ENCODE measurements at places on chromosomes 6 and 20.

- peak; percentile 67 for ATAC-seq
Observed at GRCh38 chr6:75084872-75085381, 120.9 kb downstream of the COL12A1 start.

DNA sequence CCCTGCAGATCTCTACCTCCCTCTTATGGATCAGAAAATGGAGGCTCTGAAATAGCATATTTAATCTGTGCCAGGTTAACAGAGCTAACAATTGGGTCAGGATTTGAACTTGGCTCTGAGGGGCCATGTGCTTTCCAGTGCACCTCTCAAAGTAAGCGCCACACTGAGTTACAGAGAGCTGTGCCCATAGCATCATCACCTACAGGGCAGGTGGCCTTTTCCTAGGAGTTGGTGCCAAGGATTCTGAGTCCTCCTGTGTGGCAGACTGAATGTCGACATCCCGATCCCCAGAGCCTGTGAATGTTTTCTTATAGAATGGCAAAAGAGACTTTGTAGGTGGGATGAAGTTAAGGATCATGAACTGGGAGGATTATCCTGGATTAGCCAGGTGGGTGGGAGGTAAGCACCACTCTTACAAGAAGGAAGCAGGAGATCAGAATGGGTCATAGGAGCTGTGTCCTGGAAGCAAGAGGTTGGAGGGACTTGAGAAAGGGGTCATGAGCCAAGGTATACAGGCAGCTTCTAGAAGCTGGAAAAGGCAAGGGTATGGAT, 68.0 kb upstream of the TBC1D7 start:
- no peak for ATAC-seq

GRCh38 chr20:58719258-58719657, 26.7 kb downstream of the NPEPL1 start:
- ATAC-seq, result no peak

DNA sequence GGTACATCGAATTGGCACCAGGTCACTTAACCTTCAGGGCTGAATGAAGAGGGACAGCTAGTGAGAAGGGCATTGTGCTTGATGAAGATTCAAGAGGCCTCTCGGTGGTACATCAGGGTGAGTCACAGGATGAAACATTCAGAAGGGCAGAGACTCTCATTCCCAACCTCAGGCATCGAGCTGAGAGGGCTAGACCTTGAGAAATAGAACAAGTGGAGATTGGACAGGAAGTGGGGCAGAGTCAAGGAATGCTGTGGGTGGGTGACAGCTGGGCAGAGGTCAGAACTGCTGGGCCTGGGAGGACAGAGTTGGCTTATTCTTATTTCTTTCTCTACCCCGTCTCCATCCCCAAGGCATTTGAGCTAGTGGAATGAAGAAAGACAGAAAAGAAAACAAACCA, 126.0 kb downstream of the SCML4 start:
- ATAC-seq, result no peak

DNA sequence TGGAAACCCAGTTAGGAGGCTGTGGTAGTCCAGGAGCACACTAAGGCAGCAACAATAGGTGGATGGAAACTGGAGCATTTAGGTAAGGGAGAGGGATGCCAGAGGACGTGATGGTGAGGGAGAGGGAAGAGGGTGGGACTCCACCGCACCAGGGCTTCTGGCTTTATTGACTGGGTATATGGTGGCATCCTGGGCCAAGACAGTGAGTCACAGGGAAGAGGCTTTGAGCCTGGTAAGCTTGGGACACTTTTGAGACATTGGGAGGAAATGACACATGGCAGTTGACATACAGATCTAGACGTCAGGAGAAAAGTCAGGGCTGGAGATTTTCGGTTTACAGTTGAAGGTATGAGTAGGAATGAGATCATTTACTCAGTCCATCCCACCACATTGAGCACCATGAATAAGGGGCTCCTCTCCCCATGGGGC, 14.9 kb downstream of the NT5E start:
- peak; percentile 19 for ATAC-seq

DNA sequence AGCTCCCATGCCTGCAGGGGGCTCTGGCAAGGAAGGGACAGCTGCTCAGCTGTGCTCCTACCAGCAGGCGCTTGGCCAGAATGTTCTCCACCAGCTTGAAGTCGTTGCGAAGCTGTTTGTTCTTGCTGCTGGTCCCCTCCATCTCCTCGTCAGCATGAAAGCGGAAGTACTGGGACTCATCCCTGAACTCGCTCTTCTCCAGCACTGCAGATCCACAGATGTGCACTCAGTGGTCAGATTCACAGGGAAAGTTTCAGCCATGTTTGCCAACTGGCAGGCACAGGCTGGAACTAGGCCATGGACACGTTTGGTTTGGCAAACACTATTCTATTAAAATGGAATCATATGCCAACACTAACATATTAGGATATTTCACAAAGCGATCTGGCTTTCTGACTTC, 167.9 kb downstream of the PREX1 start:
- ATAC-seq, result no peak

- no peak for ATAC-seq
Observed at GRCh38 chr6:96917098-96917497, 7.4 kb upstream of the KLHL32 start.

DNA sequence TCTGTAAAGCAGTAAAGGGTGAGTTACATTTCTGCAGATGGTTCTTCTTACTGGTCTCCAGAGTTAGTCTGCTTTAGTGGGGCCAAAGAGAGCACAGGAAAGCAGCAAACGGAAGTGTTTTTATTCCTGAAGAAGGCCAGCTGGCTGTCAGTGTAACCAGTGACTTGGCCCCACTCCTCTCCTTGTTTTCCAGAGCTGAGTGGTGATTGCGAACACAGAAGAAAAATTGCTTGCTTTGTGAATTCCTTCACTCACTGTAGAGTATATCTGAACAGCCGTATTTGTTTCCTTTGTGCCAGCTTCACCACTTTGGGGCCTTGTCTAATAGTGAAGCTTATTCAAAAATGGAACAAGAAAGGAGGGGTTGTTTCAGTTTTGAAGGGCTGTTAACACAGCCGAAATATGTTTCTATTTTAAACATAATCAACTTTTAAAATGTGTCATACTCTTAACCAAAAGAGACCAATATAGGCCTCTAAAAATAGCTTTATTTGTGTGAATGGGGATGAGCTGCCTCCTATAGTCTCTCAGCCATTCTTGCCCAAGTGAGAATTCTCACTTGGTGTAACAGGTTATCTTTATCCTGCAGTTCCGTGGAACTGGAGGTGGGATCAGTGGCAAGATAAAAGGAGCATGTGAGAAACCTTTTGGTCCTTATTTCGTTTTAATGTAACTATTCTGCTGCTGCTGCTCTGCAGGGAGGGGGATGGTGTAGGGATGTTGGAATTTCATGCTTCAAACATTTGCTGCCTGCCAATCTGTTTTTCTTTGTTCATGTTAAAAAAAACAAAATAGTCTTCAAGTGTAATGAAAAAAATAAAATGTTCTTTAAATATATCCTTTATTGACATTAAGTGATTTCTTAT, 37.8 kb downstream of the ZC2HC1B start:
- ATAC-seq, result peak; percentile 74

- no peak for ATAC-seq
Observed at GRCh38 chr6:123638865-123639264, 2.1 kb upstream of the TRDN start.

- no peak for ATAC-seq
Observed at GRCh38 chr6:109008054-109008453, 86.6 kb downstream of the SESN1 start.

DNA sequence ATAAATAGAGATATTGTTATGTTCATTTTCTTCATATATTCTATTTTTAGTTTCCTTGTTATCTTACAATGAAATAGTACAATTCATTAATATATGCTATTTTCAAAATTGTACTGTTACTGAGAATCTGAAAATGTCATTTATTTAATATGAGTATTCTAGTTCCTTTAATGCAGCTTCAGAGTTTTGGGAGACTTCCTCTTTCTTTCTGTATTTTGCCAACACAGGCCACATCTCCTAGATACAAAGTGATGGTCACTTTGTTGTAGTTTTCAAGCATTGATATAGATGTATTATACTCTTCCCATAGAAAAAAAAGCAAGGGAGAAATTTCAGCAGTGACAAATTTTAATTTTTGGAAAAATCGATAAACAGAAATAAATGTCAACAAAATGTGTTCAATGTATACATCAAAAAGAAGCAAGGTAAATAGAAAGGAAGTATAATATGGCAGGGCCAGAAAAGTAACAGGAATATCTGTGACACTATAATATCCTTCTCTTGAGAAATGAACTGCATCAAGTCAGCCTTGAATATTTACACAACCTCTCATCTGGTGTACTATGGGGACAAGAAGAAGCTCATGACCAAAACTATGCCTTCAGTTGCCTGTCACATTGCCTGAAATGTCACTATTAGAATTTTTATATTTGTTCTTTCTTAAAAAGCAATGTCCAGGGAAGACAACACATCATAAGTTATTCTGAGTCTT, 396.0 kb downstream of the TBC1D32 start:
- no peak for ATAC-seq

DNA sequence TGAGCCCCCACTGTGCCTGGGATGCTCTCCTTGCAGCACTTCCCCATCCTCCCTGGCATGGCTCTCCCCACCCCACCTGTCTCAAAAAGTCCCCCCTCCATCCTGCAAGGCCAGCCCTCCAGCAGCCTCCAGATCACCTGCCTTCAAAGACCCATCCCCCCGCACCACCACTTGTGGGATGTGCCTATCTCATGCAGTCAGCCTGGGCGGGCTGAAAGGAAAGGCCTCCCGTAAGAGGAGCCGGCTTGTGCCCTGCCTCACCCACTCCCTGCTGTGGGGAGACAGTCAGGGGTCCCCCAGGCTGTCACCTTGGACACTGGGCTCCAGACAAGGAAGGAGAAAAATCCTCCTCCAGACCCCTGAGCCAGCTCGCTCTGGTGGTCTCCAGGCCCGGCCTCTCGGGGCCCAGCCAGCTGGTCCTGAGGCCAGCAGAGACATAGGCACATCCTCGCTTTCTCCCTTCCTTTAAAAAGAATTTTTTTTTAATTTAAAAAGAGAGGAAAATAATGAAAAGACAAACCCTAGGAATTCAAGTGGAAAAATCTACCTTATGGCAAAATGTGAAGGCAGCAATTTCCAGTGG, 77.3 kb downstream of the GRM4 start:
- no peak for ATAC-seq

GRCh38 chr20:60030471-60030870, 72.2 kb downstream of the CDH26 start:
- no peak for ATAC-seq

DNA sequence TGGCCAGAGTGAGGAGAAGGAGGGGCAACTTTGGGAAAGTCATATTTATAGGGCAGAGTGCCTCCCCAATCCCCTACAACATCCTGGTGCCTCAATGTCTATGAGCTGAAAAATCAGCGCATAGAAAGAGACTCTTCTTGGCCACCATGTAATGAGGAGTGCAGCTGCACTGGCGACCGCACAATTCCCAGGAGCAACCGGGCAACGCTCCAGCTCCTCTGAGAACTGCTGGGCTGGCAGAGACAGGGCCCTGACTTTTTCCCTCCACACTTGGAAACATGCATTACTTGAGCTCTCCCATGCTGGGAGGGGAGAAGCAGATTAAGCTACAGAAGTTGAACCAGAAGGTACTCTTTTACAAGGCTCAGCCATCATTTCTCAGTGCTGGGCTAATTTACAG, 31.4 kb upstream of the MARCKS start:
- peak; percentile 75 for ATAC-seq

GRCh38 chr6:169229615-169230321, 23.9 kb downstream of the THBS2 start:
- peak; percentile 57 for ATAC-seq

DNA sequence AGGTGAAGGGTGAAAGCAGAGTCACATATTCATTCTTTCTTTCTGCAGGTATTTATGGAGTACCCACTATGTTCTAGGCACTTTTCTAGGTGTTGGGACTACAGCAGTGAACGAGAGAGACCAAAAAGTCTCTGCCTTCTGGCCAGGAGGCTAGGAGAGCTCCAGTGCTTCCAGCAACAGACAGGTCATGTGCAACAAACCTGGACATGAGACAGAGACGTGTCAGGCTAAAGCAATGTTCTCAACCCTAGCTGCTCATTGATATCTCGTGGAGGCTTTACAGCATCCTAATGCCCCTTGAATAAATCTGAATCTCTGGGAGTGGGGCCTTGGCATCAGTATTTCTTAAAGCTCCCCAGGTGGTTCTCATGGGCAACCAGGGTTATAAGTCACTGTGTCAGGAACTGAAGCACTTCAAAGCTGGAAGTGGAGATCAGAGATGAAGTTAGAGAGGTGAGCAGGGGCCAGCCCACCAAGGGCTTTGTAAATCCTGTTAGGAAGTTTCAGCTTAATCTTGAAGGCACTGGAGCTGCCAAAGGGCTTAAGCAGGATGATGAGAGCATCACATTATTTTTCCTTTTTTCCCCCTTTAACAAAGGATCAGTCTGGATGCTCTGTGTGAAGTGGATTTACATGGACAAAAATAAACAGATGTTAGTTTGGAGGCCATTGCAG, 13.0 kb upstream of the TBCC start:
- no peak for ATAC-seq

DNA sequence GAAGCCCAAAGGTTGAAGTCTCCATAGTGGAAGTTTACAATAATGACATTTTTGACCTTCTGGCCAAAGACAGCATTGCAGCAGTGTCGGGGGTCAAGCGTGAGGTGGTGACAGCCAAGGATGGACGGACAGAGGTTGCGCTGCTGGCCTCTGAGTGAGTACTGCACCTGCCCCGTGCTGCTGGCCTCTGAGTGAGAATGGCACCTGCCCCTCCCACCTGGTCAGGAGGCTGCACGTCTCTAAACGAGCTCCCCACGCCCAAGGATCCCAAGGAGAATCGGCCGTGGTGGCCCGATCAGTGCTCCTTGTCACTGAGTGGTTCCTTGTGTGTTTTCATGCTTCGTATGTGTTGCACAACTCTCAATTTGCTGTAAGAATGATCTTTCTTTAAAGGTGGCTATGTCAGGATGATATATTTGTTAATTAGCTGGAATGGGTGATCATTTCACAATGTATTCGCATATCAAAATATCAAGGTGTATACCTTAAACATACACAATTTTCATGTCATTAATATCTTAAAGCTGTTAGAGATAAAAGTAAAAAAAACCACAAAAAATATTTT, 40.4 kb downstream of the FRMD1 start:
- ATAC-seq, result no peak

DNA sequence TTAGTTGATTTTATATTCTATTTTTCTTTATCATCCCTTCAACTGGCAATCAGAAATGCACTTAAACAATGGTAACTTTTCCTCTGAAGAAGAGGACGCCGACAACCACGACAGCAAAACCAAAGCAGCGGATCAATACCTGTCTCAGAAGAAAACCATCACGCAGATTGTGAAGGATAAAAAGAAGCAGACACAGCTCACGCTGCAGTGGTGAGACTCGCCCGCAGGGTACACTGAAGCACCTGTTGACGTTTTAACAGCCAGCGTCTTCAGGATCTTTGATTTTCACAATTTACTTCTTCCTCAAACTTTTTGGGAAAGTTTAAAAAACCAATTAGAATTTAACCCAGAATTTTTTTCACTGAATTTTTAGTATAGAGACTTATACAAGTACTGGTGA, 701 bp downstream of the RFX6 start:
- no peak for ATAC-seq
